ENCODE measurements at places on chromosomes 4 and X.

GRCh38 chr4:17448689-17449088 is 63.2 kb downstream of the QDPR start:
- no peak for DNase-seq

GRCh38 chrX:151722241-151722846 is 6.5 kb downstream of the FATE1 start:
- no peak for DNase-seq

- DNase-seq: no peak
These were observed 46.1 kb upstream of the FAM9C start for GRCh38 chrX:13090339-13091110.

DNA sequence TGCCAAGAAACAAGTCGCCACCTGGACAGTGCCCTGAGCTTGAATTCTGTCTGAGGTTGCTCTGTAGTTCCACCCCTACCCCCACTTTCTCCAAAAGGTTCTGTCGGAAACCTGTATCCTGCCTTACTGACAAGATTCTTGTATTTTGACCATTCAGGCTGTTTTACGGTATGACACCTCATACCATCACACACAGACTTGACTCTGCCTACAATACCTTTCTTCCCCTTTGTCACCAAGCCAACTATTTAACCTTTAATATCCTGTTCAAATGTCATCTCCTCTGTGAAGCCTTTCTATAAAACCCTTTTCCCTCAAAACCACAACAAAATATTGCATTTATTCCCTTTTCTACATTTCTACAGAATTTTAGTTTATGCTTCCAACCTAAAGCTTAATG is 161.9 kb downstream of the VSIG4 start:
- DNase-seq: no peak
